RPMI8226 (cell line): ENCODE measurements at places on chromosomes 1 and 21.

DNA sequence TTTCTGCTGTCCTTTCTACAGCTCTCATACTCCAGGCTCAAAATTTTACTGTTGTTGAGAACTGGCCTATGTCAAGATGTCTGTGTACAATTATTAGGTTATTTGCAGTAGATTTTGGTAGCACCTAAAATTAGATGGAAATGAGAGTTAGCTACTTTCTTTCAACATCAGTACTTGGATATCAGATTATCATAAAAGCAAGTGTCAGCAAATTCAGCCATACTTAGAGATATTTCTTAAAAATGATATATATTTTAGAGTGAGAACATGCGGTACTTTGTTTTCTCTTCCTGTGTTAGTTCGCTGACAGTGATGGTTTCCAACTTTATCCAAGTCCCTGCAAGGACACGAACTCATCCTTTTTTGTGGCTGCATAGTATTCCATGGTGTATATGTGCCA is 351.8 kb upstream of the LRRC7 start:
- DNase-seq, result no peak

- DNase-seq, result no peak
Measured at GRCh38 chr1:66371233-66372005, 162.5 kb upstream of the SGIP1 start.

DNA sequence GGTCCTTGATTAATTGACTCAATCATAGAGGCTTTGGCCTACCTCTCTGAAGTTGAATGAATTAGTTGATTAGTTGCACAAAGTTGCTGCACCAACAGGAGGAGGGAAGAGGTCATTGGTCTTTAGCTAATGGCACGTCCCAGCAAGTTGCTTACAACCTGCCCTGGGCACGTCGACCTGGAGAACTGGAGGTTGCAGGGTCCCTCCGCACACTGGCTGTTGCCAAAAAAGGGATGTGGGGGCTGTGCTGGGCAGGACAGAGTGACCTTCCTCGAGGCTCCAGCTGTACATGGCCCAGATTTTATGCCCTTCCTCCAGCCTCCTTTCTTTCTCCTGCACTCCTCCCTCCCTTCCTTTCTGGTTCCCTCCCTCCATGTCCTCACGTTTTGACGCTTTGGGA is 230.3 kb upstream of the VAMP3 start:
- no peak for DNase-seq

GRCh38 chr1:8727809-8728213 is 89.6 kb downstream of the RERE start:
- no peak for DNase-seq

DNA sequence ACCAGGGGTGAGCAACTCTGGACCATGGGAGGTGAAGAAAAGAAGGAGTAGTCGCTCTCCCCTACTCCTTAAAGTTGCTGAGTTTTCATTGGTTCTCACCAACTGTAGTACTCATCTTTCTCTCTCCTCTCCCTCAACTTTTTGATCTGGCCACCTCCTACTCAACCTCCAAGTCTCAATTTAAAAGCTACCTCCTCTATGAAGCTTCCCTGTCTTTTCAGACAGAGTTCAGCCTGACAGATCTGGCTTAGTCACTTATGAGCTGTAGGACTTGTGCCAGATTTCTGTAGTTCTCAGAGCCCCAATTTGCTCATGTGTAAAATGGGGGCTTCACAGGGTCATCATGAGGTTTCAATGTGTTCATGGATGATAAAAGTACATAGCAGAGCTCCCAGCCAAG is 34.5 kb upstream of the HTR1D start:
- no peak for DNase-seq

DNA sequence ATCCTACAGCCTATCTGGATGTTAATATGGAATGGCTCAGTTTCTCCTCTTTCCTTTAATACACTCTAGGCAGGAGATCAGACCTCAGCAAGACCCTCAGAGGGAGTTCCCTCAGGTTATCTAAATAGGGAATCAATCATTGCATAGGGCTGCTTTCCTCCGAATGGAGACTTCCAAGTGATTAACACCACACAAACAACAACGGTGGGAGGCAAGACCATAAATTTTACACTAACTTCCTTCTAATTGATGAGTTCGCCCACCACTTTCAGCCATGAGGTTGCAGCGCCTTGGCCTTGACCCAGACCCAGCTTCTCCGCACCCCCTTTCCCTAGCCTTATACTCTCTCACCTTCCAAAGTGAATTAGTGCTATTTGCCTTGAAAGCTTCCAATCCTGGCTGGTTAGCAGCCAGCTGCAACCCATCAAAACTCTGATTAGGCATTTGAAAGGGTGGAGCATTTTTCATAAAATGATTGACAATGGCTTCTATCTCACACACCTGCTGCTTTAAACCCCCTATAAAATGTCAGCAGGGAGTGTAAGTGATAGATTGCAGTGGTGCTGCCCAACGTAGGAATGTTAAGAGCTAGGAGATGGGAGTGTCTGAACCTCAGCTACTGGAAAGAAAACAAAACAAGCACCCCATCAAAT is 534.9 kb upstream of the USP24 start:
- no peak for DNase-seq
